ENCODE measurements at places on chromosomes 1 and 21. TPM values are rescaled to one million over a fixed set of nuclear protein-coding genes. Genes with fewer than 3 reads are reported as not detected.

DNA sequence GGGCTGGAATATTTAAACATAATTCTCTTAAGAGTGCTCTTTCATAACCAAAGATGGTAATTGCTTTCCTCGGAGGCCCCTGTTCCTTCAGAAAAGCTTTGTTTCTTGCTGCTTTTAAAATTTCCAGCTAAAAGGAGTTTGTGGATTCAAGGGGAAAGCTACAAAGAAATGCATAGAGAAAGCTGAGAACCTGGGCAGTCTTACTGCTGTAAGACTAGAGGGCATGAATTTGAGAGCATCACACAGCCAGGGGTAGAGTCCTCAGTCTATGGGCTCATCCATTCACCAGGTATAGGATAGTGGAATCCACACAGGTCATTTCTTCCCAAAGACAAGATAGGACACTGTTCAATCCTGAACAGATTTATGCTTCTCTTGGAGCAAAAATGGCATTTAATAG, 186.3 kb upstream of the PLD5 start:
- no peak overlapping the region for H3K4me3 ChIP-seq
- no peak overlapping the region for H3K27ac ChIP-seq
- DNase-seq = no peak
- no peaks in the 10 kb centered on the region for H3K36me3 ChIP-seq

GRCh38 chr1:201298396-201299381, 15.4 kb downstream of the PKP1 start:
- no peak overlapping the region for H3K4me3 ChIP-seq
- DNase-seq = no peak
- H3K27ac ChIP-seq = no peak overlapping the region
- no peaks in the 10 kb centered on the region for H3K36me3 ChIP-seq

DNA sequence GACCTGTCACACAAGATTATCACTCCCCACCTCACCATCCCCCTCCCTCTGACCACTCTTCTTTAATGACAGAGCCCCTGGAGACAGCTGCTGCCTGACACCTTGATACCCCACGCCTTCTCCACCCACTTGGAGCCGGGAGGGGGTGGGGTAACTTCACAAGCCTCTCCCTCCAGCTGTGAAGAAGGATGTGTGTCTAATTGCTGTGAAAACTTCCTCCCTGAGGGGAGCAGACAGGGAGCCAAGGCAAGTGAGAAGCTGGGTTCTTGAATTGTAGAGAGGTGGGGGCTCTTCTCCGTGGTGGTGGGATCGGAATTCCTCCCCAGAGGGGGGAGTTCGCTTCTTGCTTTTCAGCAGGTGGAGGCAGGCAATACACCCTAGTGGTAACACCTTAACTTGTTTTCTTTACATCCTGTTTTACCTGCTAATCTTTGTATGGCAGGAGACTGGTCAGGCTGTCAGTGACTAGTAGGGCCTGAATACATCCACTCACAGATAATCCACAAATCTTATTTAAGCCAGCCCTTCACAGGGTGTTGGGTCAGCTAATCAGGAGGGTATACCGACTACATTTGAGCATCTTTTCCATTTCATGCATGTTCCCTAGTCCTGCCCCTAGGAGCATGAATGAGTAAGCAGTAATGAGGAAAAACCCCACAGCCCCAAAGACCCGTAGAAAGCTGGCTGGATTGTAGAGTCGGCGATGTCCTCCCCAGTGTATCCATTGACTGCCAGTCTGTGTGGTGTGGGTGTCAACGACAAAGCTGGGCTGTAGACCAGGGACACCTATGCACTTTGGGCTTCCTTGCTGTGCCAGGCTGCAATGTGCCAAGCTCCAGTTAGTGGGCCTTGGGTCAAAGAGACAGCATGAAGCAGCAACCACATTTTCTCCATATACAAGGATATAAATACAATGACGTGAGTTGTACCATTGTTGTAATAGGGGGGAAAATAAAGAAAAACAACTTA, 57.3 kb downstream of the NFASC start:
- H3K36me3 ChIP-seq = no peaks in the 10 kb centered on the region
- H3K27me3 ChIP-seq = peaks cover 14% of the 10 kb centered on the region
- no peaks in the 10 kb centered on the region for H3K4me1 ChIP-seq

- DNase-seq = no peak
- peak overlapping the region; percentile 44 for H3K27ac ChIP-seq
- H3K4me1 ChIP-seq = peaks cover 9% of the 10 kb centered on the region
- H3K4me3 ChIP-seq = no peak overlapping the region
These were observed 50.2 kb upstream of the WASF2 start for GRCh38 chr1:27539901-27540861.

DNA sequence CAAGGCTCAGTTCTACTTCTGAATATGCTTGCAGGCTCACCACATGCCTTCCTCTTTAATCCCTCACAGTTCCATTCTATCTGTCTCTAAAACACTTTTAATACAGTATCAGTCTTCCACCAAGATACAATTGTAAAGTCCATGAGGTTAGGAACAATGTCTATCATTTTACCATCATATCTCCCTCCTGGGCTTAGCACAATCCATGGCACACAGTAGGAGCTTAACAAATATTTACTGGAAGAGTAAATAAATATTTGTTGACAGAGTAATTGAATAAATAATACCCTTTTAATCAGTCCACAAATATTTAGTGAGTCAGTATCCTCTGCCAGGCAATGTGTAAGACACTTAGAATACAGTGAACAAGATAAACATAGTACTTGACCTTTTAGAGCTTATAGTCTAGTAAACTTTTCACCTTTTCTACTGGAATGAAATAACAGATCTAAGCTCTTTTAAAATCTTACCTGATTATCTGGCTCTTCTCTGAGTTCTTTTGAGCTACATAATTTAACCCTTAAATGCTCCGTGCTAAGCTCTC, 12.7 kb upstream of the GADD45A start:
- no peak overlapping the region for H3K27ac ChIP-seq
- peaks cover 22% of the 10 kb centered on the region for H3K4me1 ChIP-seq
- H3K36me3 ChIP-seq = no peaks in the 10 kb centered on the region
- H3K27me3 ChIP-seq = peaks cover 39% of the 10 kb centered on the region
- H3K4me3 ChIP-seq = no peak overlapping the region

- H3K27ac ChIP-seq = no peak overlapping the region
- DNase-seq = no peak
- peaks cover 2% of the 10 kb centered on the region for H3K36me3 ChIP-seq
These were observed 272.0 kb downstream of the FOXD2 start for GRCh38 chr1:47709872-47710231.

DNA sequence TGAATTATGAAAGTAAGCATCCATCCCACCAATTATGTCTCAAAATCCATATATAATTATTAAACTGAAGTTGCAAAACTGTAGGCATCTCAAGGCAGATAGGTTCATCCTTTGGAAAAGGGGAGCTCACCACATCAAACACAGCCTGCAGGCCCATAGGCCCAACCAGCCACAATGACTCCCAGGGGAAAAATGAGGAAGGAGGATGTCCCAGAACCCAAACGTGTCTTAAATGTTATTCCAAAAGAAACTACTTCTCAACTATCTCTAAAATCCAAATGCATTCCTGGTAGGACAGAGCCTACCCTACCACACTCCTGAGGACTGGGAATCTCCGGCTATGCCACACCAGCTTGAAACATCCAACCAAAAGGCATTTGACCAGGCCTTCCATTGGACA, 12.8 kb downstream of the TIAM1 start:
- H3K4me3 ChIP-seq = no peak overlapping the region
- peaks cover 66% of the 10 kb centered on the region for H3K36me3 ChIP-seq
- no peak for DNase-seq
- H3K4me1 ChIP-seq = peaks cover 54% of the 10 kb centered on the region

- H3K4me3 ChIP-seq = no peak overlapping the region
- DNase-seq = peak; percentile 74
- H3K4me1 ChIP-seq = peaks cover 9% of the 10 kb centered on the region
- no peaks in the 10 kb centered on the region for H3K27me3 ChIP-seq
- H3K36me3 ChIP-seq = peaks cover 28% of the 10 kb centered on the region
These were observed 28.9 kb downstream of the ODR4 start for GRCh38 chr1:186404454-186405051.

DNA sequence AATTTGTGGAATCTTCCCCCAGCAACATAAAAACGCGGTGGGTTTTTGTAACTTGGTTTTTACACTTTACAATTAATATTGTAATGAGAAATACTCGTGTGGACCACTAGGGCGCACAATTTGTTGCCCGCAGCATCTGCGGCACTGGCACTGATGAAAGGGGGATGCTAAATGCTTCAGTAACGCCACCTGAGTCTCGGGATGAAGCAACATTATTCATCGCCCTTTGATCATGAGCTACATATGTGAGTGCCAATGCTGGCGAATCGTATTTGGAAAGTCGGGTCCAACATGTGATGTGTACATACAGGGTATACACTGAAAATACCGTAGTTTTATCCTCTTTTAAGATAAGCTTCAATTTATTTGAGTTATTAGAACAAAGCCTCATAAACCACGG, 34.2 kb upstream of the COX20 start:
- H3K4me1 ChIP-seq = no peaks in the 10 kb centered on the region
- H3K36me3 ChIP-seq = no peaks in the 10 kb centered on the region
- H3K27ac ChIP-seq = no peak overlapping the region
- peak; percentile 80 for DNase-seq

DNA sequence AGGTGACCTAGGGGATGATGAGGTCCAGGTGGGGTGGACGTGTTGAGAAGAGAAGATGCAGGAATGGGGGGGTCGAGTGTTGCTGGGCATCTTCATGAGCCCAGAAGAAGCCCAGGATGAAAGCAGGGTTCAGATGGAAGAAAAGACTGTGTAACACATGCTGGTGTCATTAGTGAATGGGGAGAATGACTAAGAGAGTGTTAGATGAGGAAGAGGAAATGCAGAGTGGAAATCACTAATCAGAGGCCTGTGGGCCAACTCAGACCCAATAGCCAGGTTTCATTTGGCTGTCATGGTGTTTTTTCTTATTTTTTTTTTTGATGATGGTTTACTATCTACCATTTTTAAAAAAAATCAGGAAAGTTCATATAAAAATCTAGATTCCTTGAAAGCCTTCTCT, 180.8 kb upstream of the CAMK1G start:
- peaks cover 3% of the 10 kb centered on the region for H3K4me1 ChIP-seq
- no peak overlapping the region for H3K27ac ChIP-seq
- no peak overlapping the region for H3K4me3 ChIP-seq
- peaks cover 2% of the 10 kb centered on the region for H3K27me3 ChIP-seq

- no peak for DNase-seq
- no peak overlapping the region for H3K27ac ChIP-seq
- H3K4me1 ChIP-seq = no peaks in the 10 kb centered on the region
- H3K36me3 ChIP-seq = no peaks in the 10 kb centered on the region
These were observed 95.9 kb downstream of the DDX20 start for GRCh38 chr1:111851552-111851951.

- H3K4me3 ChIP-seq = no peak overlapping the region
- H3K4me1 ChIP-seq = peaks cover 21% of the 10 kb centered on the region
- H3K27me3 ChIP-seq = no peaks in the 10 kb centered on the region
- no peak overlapping the region for H3K27ac ChIP-seq
- H3K36me3 ChIP-seq = peaks cover 32% of the 10 kb centered on the region
These were observed 19.0 kb downstream of the YTHDF2 start for GRCh38 chr1:28755701-28756100.

- peak; percentile 52 for DNase-seq
- H3K4me1 ChIP-seq = peaks cover 7% of the 10 kb centered on the region
- no peaks in the 10 kb centered on the region for H3K36me3 ChIP-seq
- no peak overlapping the region for H3K27ac ChIP-seq
These were observed 3.4 kb downstream of the SPATC1L start for GRCh38 chr21:46180778-46181391.

- peaks cover 37% of the 10 kb centered on the region for H3K4me1 ChIP-seq
- H3K27me3 ChIP-seq = peaks cover 2% of the 10 kb centered on the region
- DNase-seq = peak; percentile 76
- no peak overlapping the region for H3K4me3 ChIP-seq
- H3K36me3 ChIP-seq = peaks cover 3% of the 10 kb centered on the region
- H3K27ac ChIP-seq = no peak overlapping the region
These were observed 12.0 kb downstream of the XCL2 start for GRCh38 chr1:168531615-168532345.

- H3K27ac ChIP-seq = peak overlapping the region; percentile 96
- H3K4me3 ChIP-seq = peak overlapping the region; percentile 68
- DNase-seq = peak; percentile 71
- peaks cover 2% of the 10 kb centered on the region for H3K27me3 ChIP-seq
- peaks cover 30% of the 10 kb centered on the region for H3K4me1 ChIP-seq
These were observed 19.1 kb downstream of the OPTC start for GRCh38 chr1:203512848-203513584.

DNA sequence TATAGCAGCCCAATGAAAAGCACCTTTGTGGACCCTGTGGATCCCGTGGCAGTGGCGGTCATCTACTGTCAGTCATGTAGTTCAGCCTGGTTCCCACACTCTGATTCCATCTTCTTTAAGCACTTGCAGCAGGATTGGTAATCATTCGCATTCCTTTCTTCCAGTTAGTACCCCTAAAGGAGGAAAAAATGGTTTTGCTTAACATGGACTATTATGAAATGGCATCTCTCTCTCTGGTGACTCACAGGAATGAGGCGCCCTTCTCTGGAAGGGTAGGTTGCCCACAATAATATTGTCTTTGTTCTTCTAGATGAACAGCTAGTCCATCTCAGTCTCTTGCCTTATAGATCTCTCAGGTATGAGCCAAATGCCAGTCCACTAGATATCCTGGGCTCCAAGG, 127.9 kb upstream of the MROH9 start:
- no peaks in the 10 kb centered on the region for H3K4me1 ChIP-seq
- no peak for DNase-seq
- H3K4me3 ChIP-seq = no peak overlapping the region
- no peaks in the 10 kb centered on the region for H3K27me3 ChIP-seq
- no peak overlapping the region for H3K27ac ChIP-seq

DNA sequence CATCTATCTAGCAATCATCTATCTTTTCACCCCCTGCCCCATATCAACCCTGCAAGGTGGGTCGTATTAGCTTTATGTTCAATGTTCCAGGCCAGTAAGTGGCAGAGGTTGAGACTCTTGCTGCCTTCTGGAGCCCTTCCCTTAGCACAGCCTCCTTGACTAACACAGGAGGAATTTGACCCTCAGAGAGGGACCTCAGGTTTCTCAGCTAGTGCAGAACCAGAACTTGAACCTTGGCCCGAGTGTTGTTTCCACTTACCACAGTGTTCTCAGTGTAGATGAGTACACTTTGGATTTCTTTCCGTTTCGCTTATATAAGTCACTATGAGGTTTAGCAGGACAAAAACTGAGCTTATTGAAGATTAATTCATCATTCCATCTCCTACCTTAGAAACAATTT, 11.1 kb upstream of the ATF3 start:
- H3K36me3 ChIP-seq = peaks cover 3% of the 10 kb centered on the region
- DNase-seq = peak; percentile 58
- peaks cover 33% of the 10 kb centered on the region for H3K4me1 ChIP-seq

DNA sequence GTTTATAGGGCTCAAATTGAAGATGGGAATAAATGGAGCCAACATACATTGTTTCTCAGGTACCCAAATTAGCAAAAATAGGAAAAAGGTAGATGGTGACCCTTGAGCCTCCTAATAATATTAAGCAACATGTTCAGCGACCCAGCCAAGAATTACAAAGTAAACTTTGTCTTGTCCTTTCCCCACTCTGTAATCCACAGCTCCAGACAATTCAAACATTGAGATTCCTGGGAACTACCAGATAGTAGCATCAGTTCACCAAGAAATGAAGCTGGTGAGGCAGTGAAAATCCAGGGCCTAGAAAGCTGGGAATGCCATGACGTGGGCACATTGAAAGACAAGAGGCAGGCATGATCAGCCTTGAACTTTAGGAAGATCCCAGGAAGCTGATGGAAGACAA, 11.7 kb downstream of the HAO2 start:
- peaks cover 2% of the 10 kb centered on the region for H3K27me3 ChIP-seq
- no peaks in the 10 kb centered on the region for H3K4me1 ChIP-seq
- no peak for DNase-seq
- H3K36me3 ChIP-seq = no peaks in the 10 kb centered on the region

Gene KRTAP12-2
- not detected for total RNA-seq

Gene LCE3E
- not detected for total RNA-seq

Gene SH2D2A
- 282 TPM for total RNA-seq

Gene C1orf185
- total RNA-seq = not detected

Gene C1QA
- total RNA-seq = not detected

Gene HLX
- 5.7 TPM for total RNA-seq

Gene PTP4A2
- 390 TPM for total RNA-seq
